ENCODE measurements at places on chromosomes 2 and 18. TPM values are rescaled to one million over a fixed set of nuclear protein-coding genes. Genes with fewer than 3 reads are reported as not detected.

GRCh38 chr2:47186351-47186750 lies 31.2 kb upstream of the STPG4 start:
- no peak overlapping the region for H3K27ac ChIP-seq
- no peaks in the 10 kb centered on the region for H3K27me3 ChIP-seq
- no peak overlapping the region for H3K4me3 ChIP-seq
- H3K36me3 ChIP-seq, result no peaks in the 10 kb centered on the region
- H3K4me1 ChIP-seq, result peaks cover 4% of the 10 kb centered on the region

DNA sequence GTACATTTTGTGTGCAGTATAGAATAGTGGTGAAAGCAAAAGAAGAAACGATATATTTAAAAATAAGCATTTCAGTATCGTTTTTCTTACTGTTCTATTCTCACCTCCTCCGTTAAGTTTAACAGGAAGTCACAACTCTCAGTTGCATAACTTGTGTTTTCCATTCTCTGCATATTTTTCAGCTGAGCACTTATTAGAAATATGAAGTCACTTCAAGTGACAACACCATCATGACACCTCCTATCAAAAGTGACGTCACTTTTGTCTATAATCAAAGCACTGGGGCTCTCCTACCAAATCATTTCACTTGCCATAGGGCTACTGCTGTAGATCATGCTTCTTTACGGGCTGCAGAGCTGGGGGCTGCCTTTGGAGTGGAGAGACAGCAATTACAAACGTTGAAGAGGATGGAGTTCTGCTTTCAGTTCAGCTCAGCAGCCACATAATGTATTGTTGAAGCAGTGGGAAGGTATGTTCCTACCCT lies 36.3 kb downstream of the STAT4 start:
- H3K4me3 ChIP-seq, result no peak overlapping the region
- H3K27ac ChIP-seq, result no peak overlapping the region
- H3K4me1 ChIP-seq, result no peaks in the 10 kb centered on the region
- no peak for DNase-seq

- H3K36me3 ChIP-seq, result no peaks in the 10 kb centered on the region
- H3K27me3 ChIP-seq, result no peaks in the 10 kb centered on the region
- H3K4me1 ChIP-seq, result no peaks in the 10 kb centered on the region
- DNase-seq, result no peak
- no peak overlapping the region for H3K4me3 ChIP-seq
These were observed 89.7 kb downstream of the NPAS2 start for GRCh38 chr2:100909534-100910081.

The GLI2 gene
- 3.3 TPM for total RNA-seq

DNA sequence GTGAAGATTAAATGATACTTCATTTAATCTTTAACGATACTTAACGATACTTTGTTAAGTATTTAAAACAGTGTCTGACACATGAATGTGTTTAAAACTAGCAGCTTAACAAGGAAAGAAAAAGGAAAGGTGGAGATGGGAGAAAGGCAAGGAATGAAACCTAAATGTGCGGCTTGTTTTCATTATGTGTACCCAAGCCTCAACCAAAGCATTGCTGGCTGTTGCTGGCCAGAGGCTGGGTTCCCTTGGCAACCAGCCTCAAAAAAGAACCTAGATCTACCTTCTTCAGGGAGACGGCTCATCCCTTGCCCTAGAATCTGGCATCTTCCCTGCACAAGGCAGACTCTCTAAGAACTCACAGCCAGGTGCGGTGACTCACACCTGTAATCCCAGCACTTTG lies 13.8 kb upstream of the PCBP1 start:
- no peak overlapping the region for H3K4me3 ChIP-seq
- H3K4me1 ChIP-seq, result peaks cover 36% of the 10 kb centered on the region
- DNase-seq, result no peak
- peaks cover 49% of the 10 kb centered on the region for H3K36me3 ChIP-seq
- no peak overlapping the region for H3K27ac ChIP-seq

DNA sequence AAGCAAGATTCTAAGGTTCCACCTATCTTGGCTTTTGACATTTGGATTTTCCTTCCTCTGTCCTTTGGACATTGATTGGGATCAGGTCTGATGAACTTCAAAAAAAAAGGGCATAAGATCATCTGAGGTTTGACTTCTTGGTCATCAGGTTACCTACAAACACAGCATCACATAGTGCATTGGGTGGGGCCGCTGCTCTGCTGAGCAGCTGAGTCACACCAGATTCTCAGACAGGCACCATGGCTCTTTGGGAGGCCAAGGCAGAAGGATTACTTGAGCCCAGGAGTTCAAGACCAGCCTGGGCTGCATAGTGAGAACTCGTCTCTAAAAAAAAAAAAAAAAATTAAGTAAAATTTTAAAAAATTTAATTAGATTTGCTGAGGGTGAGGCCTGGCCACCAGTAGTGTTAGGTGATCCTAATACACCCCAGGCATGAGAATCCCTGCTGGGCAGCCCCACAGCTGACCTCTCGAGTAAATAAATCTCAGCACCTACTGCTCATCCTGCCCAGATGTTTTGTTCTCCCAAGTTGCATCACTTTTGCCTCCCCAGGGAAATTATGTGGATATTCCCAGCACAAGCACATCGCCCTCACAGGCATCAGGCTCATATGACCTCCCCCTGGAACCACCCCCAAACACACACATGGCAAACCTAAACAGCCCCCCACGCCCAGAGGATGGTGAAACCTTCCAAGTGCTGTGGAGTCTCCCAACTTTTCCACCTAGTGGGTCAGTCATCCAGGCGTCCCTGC lies 5.3 kb downstream of the MLPH start:
- peaks cover 9% of the 10 kb centered on the region for H3K27me3 ChIP-seq
- peaks cover 19% of the 10 kb centered on the region for H3K36me3 ChIP-seq
- H3K4me1 ChIP-seq, result peaks cover 22% of the 10 kb centered on the region
- no peak overlapping the region for H3K27ac ChIP-seq
- no peak for DNase-seq

DNA sequence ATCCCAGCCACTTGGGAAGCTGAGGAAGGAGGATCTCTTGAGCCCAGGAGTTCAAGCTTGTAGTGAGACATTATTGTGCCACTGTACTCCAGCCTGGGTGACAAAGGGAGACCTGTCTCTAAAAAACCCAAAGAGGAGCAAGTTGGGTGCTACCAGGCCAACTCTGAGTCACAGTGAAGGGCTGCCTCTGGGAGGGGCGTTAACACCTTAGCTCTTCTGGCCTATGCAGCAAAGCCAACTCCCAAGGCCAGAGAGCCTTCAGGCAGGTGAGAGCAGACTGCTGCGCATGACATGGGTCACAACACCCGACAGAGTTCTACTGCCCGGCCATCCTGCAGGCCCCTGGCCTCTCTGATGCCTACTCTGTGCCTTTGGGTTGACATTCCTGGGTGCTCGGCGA lies 32.6 kb upstream of the ATG16L1 start:
- no peaks in the 10 kb centered on the region for H3K4me1 ChIP-seq
- no peak for DNase-seq
- H3K36me3 ChIP-seq, result no peaks in the 10 kb centered on the region
- no peaks in the 10 kb centered on the region for H3K27me3 ChIP-seq
- H3K4me3 ChIP-seq, result no peak overlapping the region

- no peaks in the 10 kb centered on the region for H3K36me3 ChIP-seq
- H3K27me3 ChIP-seq, result no peaks in the 10 kb centered on the region
- H3K4me1 ChIP-seq, result peaks cover 35% of the 10 kb centered on the region
These were observed 2.5 kb upstream of the RAB17 start for GRCh38 chr2:237593036-237593435.

GRCh38 chr2:28274911-28275685 lies 117.6 kb upstream of the FOSL2 start:
- H3K36me3 ChIP-seq, result no peaks in the 10 kb centered on the region
- H3K4me3 ChIP-seq, result no peak overlapping the region
- no peak for DNase-seq

- DNase-seq, result no peak
- no peak overlapping the region for H3K27ac ChIP-seq
- no peaks in the 10 kb centered on the region for H3K27me3 ChIP-seq
- peaks cover 9% of the 10 kb centered on the region for H3K4me1 ChIP-seq
These were observed 158.1 kb downstream of the DDX1 start for GRCh38 chr2:15749460-15750432.

DNA sequence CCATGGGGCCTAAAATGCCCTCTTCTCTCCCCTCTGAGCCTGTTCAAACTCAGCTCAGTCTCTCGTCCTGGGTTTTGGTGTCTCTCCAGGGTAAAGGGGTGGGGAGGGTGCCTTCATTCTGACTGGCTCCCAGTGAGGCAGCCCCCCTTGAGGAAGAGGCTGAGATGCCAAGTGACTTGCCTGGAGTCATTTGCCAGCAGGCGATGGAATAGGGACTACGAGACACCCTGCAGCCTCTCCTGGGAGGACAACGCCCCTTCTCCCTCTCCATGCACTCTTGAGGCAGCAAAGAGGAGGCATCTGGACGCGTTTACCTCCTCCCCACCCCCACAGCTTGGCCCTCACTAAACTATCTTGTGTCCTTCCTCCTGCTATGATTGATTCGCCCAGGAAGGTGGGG lies 760 bp upstream of the STON1 start:
- no peaks in the 10 kb centered on the region for H3K36me3 ChIP-seq
- no peak for DNase-seq
- no peak overlapping the region for H3K27ac ChIP-seq
- H3K27me3 ChIP-seq, result no peaks in the 10 kb centered on the region

DNA sequence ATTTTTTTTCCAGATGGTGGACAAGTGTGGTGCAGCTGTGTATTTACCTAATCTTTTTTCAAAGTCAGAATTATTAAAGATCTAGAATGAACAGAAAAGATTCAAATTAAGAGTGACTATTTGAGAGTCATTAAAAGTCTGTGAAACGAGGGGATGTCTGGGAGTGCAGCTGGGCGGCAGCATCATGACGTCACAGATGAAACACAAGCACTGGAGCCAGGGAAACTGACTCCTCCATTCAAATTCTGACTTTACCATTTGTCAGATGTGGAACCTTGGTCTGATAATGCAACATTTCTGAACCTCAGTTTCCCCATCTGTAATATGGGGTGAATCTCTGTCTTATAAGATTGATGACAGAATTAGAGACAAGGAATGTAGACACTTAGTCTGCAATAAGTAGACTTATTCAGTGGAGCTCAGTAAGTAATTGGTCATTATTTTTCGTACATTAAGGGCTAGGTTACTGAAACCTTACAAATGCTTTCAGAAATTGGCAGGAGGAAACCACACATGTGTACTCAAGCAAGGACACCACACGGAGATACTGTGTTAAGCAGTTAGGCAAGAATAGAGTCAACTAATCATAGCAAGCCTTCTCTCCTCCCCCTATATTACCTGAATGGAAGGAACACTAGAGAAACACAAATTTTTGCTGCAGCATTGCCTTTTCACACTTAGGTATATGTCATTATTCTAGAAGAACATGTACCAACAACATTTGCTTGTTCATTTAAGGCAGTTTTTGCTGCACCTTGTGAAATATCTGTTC lies 27.8 kb upstream of the CXXC1 start:
- H3K4me1 ChIP-seq, result no peaks in the 10 kb centered on the region
- peaks cover 30% of the 10 kb centered on the region for H3K27me3 ChIP-seq
- no peak overlapping the region for H3K27ac ChIP-seq
- no peak for DNase-seq
- H3K4me3 ChIP-seq, result no peak overlapping the region

DNA sequence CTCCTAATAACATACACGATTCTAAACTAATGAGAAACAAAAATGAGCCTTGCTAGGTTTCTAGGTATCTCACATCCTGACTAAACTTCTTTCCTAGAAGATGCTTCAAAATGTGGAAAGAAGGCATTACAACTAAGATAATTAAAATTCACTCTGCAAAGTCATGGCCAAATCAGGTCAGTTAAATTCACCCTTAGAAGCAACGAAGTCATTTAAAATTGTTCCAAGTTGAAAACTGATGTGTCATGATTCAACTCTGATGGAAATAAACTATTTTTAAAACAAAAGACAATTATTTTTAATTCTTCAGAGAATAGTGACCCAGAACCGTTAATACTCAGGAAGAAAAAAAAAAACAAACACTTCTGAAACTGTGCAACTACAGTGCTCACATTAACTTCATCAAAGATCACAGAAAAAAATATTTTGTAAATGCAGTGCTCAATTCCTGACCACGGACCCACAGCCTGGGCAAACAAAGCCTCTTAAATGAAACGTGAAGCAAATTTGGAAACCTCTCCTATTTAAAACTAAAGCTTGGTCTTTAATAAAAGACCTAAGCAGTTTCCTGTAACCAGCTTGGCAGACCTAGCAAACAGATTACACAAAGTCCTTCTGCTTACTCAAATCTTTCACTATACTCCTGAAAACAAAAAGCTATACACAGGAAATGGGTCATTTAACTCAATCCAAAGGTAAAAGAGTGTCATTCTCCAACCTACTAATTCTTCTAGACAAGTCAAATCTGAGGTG lies 39.0 kb downstream of the CHN1 start:
- no peaks in the 10 kb centered on the region for H3K27me3 ChIP-seq
- peak overlapping the region; percentile 6 for H3K27ac ChIP-seq
- H3K36me3 ChIP-seq, result no peaks in the 10 kb centered on the region
- no peak overlapping the region for H3K4me3 ChIP-seq
- peaks cover 8% of the 10 kb centered on the region for H3K4me1 ChIP-seq

The FASTKD2 gene
- total RNA-seq, result 18.2 TPM

The FZD7 gene
- total RNA-seq, result 15.2 TPM

DNA sequence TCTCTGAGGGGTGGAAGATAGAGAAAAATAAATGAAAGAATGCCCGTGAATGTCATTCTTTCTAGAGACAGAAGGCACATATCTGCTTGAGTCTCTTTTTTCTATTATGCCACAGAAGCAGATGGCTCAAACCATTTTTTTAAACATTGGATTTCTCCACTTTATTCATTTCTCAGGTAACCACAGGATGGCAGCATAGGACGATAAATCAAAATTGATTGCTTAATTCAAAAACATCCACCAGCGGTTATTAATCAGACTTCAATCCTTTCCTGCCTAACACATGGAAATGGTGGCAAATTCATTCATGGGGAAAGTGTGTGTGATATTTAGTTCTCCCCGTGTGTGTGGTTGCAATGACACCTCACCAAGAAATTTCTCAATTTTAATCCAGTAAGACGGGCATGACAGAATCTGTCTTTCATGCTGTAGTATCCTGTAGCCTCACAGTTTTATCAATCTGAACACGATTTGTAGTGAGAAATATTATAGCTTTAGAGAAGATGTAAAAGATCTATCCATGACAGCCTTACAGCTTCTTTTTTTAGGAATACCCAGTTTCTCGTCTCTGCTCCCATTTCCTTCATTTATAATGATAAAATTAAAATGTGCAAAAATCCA lies 72.2 kb downstream of the DSC3 start:
- H3K27ac ChIP-seq, result no peak overlapping the region
- no peak overlapping the region for H3K4me3 ChIP-seq

DNA sequence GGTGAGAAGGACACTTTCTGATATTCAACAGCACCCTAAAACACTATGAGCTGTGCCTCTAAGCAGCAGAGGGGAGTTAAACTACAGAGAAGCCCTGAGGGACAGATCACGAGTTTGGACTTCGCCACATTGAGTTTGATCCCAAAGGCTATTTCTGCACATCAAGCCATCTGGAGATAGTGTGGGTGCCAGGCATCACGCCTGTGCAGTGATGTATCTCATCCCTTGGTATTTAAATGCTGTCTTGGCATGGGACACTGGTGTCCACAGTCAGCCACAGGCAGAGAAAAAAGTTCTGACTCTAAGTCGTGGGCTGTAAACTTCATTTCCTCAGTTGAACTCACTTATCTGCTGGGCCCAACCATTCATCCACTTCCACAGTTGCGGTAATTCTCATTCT lies 742.3 kb upstream of the CELF4 start:
- no peak for DNase-seq
- no peak overlapping the region for H3K27ac ChIP-seq
- H3K4me1 ChIP-seq, result no peaks in the 10 kb centered on the region
- H3K4me3 ChIP-seq, result no peak overlapping the region

GRCh38 chr2:100262046-100262445 lies 60.3 kb downstream of the LONRF2 start:
- no peak for DNase-seq
- H3K36me3 ChIP-seq, result no peaks in the 10 kb centered on the region
- H3K27me3 ChIP-seq, result no peaks in the 10 kb centered on the region
- H3K4me1 ChIP-seq, result peaks cover 8% of the 10 kb centered on the region
